Cerebellum (tissue), 4 donors: ENCODE measurements at places on chromosomes 11 and 22.

- peak; percentile 16 for DNase-seq
Observed at GRCh38 chr11:64916040-64916774, 802 bp downstream of the ATG2A start.

DNA sequence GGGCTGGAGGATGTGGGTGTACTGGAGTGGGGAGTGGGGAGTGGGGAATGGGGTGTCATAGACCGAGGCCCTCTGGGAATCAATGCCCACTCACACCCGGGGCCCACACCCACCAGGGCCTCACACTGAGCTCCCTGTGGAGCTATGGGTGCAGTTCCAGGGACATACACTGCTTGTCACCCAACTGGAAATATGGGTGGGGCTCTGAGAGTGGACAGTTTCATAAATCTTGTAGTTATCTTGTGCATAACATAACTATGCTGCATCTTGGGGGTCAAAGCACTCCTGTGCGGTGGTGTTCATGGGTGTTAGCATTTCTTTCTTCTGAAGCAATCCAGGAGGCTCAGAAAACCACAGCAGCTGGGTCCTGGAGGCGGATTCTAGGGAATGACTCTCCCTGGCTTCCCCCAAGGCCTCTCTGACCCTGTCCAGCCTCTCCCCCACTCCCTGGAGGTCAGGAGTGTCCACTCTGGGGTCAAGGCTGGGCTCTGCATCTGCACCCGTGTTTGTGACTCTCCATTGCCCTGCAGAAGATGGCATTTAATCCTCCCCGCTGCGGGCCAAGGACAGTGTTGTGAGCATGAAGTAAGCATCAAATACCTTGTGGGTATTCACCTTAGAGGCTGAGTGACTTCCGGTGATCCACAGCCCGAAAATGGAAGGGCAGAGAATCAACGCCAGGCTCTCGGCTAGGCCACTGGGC, 172.5 kb downstream of the CTTN start:
- DNase-seq, result no peak

GRCh38 chr11:130999992-131000770, 83.9 kb upstream of the SNX19 start:
- no peak for DNase-seq

GRCh38 chr11:27187848-27188621, 147.4 kb downstream of the BBOX1 start:
- no peak for DNase-seq

DNA sequence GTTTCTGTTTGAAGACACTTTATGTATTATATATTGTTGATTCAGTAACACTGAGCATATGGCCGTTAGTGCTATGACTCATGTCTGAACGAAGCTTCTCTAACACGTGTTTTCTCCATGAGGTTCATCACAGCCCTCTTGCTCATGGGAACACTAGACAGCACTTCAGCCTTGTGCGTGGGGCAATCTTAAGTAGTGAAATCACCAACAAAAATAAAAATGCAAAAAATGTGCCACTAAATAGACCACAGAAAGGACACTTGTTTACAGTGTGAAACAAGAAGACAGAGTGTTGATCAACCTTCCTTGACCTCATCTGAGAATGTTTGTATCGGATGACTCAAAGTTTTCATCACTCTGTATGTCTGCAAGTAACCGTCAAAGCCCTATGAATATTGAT, 94.5 kb downstream of the FDX1 start:
- DNase-seq, result no peak

DNA sequence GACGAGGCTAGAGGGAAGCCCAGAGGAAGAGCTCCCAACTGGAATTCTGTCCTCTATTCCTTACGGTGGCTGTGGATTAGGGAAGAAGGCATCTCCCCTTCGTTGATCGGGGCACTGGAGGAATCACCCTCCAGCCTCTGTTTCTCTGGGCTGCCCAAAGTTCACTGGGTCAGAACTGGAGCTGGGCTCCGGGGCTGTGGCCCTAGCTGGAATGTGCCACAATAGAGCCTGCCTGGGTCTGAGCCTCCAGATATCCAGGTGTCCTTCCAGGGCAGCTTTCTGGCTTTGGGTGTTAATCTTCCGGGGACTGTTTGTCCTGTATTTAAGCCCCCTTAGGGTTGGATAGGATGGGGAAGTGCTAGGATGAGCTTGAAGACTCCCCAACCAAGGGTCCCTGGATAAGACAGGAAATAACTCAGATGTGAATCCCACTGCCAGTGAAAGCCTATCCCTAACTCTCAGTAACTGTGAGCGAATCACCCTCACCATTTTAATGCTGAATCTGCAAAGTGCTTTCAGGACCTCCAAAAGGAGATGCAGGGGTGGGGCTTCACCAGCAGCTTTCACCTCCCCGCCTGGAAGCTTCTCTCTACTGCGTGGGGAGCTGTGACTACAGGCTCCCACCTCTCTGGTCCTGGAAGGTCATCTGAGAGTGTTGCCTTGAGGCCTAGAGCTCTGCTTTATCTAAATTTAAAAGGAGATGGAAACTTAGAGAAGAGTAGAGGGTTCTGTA, 9.5 kb downstream of the YPEL4 start:
- no peak for DNase-seq

DNA sequence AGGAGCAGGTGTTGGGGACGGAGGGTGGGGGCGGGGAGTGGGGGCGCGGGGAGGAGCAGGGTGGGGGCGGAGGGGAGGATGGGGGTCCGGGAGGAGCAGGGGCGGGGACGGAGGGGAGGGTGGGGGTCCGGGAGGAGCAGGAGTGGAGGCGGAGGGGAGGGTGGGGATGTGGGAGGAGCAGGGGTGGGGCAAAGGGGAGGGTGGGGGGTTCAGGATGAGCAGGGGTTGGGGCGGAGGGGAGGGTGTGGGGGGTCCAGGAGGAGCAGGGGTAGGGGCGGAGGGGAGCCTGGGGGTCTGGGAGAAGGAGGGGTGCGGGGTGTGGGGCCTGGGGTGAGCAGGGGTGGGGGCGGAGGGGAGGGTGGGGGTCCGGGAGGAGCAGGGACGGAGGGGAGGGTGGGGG, 17.1 kb downstream of the CRELD2 start:
- no peak for DNase-seq

DNA sequence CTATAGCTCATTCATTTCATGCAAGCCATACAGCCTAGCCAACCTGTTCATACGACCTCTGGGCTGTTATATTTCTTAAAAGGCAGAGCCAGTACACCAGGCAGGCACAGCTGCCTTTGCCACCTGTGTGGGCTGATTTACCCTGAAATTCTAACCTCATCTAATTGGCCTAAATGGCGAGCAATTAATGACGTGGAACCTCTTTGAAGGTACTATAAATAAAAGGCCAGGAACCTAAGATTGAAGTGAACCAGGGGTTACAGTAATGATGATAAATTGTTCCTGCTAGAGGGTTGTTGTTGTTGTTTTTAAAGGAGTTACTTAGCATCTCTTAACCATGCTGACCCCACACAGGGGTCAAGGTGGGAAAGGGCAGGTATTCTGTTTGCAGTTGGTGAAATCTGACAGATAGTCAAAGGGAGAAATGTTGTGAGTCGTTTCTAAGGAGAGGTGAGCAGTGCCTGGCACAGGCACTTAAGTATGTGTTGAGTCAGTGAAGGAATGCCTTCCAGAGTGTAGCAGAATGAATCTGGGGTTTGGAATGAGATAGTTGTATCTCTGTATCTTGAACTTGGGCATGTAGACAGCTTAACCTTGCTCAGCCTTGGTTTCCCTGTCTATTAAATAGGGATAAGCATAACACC, 213.5 kb upstream of the NAV2 start:
- DNase-seq, result no peak

- peak; percentile 21 for DNase-seq
Observed at GRCh38 chr11:126485021-126485792, 129.7 kb downstream of the ST3GAL4 start.

- no peak for DNase-seq
Observed at GRCh38 chr22:43015677-43016042, 711 bp upstream of the PACSIN2 start.

GRCh38 chr22:47123827-47124442, 361.5 kb downstream of the TBC1D22A start:
- DNase-seq, result no peak
